ENCODE measurements at places on chromosomes 3 and 15.

DNA sequence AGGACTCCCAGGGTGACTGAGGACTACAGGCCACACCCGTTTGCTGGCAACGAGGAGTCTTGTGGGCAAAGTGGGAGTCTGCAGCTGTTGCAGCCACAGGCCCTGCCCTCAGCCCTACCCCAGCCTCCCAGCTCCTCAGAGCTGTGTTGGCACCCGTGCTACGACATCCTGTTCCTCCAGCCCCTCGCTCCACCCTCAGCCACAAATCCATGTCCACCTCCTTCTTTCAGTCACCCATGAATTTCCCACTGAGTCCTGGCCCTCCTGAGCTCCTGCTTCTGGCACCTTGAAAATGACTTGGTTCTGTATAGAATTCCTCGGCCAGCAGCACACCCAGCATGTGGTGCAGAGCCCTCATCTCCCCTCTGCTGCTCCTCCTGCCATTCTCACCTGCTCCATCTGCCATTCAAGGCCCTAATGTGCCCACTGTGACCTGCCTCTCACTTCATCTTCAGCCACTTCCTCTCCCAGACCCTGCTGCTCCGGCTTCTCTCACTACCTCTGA is 20.9 kb upstream of the VILL start:
- no peak overlapping the region for H3K27ac ChIP-seq
- H3K4me1 ChIP-seq = no peaks in the 10 kb centered on the region
- no peaks in the 10 kb centered on the region for H3K36me3 ChIP-seq
- H3K27me3 ChIP-seq = no peaks in the 10 kb centered on the region
- no peak for DNase-seq

GRCh38 chr3:194738254-194739093 is 52.8 kb downstream of the FAM43A start:
- no peak overlapping the region for H3K4me3 ChIP-seq
- H3K4me1 ChIP-seq = peaks cover 7% of the 10 kb centered on the region
- no peak overlapping the region for H3K27ac ChIP-seq
- H3K36me3 ChIP-seq = no peaks in the 10 kb centered on the region
- no peak for DNase-seq

DNA sequence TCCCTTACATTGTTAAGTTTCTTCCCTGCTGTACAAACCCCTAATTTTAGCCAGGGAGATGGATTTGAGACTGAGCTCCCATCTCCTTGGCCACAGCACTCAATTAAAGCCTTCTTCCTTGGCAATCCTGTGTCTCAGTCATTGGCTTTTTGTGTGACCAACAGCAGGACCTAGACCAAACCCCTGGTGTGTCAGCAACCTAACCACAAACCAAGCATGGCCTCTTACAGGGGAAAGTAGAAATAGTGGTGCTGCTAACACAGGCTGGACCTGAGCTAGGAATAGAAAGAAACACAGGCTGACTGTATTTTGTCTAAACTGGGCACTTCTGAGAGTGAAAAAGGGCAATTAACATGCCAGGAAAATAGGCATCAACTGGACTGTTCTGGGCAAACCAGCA is 37.9 kb downstream of the PPCDC start:
- no peaks in the 10 kb centered on the region for H3K27me3 ChIP-seq
- no peaks in the 10 kb centered on the region for H3K4me1 ChIP-seq
- DNase-seq = no peak
- H3K4me3 ChIP-seq = no peak overlapping the region
- H3K36me3 ChIP-seq = no peaks in the 10 kb centered on the region

DNA sequence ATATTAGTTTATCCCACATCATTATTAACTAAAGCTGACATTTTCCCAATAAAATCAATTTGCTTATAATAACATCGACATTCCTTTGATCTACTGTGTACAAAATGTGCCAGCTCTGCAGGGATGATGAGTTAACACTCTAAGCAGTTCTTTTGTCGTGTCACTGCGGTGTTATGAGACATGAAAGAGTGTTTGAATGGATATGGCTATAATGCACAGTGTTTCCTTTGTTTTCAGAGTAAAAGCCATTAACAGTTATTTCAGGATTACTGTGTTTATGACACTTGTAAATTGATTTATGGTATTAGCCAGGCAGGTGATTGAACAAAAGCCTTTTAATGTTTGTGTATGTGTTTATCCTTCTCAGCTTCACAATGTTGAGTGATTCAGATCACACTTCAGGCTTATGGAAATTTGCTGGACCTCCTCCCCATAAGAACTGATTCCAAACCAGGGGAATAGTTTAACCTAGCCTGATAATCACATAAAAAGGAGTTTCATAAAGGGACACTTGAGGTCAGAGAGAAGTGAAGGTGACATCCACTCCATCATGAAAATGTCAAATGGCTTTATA is 115.7 kb downstream of the CHL1 start:
- no peaks in the 10 kb centered on the region for H3K27me3 ChIP-seq
- no peaks in the 10 kb centered on the region for H3K4me1 ChIP-seq
- no peak for DNase-seq
- H3K36me3 ChIP-seq = no peaks in the 10 kb centered on the region
- H3K4me3 ChIP-seq = no peak overlapping the region

DNA sequence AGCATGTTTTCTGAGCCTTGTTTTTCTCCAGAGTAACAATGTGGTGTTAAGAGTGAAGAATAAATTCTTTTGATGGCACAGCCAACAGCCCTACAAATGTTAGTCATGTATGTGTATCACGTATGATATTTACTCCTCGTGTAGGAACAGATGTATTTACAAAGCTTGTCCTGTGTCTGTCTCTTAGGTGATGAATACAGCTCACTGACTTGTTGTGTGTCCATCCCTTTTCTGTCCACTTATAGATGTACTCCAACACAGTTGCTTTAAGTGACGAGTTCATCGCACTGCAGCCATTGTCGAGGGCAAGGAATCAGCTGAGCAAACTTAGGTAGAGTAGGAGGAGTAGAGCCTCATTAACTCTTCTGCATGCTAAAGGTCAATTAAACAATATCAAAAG is 78.1 kb downstream of the DCUN1D1 start:
- no peaks in the 10 kb centered on the region for H3K27me3 ChIP-seq
- no peak for DNase-seq
- no peaks in the 10 kb centered on the region for H3K36me3 ChIP-seq
- H3K4me1 ChIP-seq = no peaks in the 10 kb centered on the region

DNA sequence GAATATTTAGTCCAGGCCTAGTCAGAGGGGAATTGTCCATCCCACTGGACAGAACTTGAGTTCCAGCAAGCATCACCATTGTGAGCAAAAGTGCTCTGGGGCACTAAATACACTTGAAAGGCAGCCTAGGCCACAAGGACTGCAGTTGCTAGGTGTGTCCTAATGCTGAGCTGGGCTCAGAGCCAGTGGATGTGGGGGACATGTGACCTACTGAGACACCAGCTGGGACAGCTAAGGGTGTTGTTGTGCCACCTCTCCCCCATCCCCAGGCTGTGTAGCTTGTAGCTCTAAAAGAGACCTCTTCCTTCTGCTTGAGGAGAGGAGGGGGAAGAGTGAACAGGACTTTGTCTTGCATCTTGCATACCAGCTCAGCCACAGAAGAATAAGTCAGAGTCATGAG is 120.9 kb downstream of the DTWD1 start:
- no peaks in the 10 kb centered on the region for H3K4me1 ChIP-seq
- DNase-seq = no peak
- H3K27me3 ChIP-seq = no peaks in the 10 kb centered on the region
- no peaks in the 10 kb centered on the region for H3K36me3 ChIP-seq
- no peak overlapping the region for H3K4me3 ChIP-seq

DNA sequence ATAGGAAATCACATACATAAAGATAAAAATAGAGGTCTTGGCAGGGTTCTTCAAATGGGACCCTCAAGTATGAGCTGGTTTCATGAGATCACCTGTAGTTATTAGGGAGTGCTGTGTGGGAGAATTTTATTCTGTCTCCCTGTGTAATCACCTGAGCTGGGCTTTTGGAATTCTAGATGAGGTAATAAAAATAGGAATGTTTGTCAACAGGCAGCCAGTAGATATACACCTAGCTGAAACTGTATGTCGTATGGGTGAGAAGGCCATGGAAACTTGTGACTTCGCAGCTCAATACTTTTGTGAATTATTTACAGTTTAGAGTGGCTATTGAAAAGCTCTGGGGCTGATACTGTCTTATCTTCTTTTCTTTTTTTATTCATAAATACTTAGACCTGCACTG is 40.5 kb upstream of the PLCL2 start:
- no peaks in the 10 kb centered on the region for H3K36me3 ChIP-seq
- no peak for DNase-seq
- no peaks in the 10 kb centered on the region for H3K27me3 ChIP-seq
- H3K4me1 ChIP-seq = peaks cover under 1% of the 10 kb centered on the region
- no peak overlapping the region for H3K4me3 ChIP-seq
- no peak overlapping the region for H3K27ac ChIP-seq

Data from H1 (cell line).